ENCODE measurements at places on chromosomes 13 and 19. TPM values are rescaled to one million over a fixed set of nuclear protein-coding genes. Genes with fewer than 3 reads are reported as not detected.
A peak's percentile ranks its signal among the peaks of the same experiment; 100 is the strongest.

GRCh38 chr13:103277959-103278694 is 211.9 kb upstream of the SLC10A2 start:
- no peaks in the 10 kb centered on the region for H3K36me3 ChIP-seq
- H3K4me1 ChIP-seq: no peaks in the 10 kb centered on the region
- no peak for DNase-seq
- H3K27me3 ChIP-seq: no peaks in the 10 kb centered on the region
- no peak overlapping the region for H3K4me3 ChIP-seq
- no peak overlapping the region for H3K27ac ChIP-seq

- peak overlapping the region; percentile 87 for H3K4me3 ChIP-seq
- no peak for DNase-seq
- peaks cover 6% of the 10 kb centered on the region for H3K4me1 ChIP-seq
- H3K36me3 ChIP-seq: peaks cover 10% of the 10 kb centered on the region
- no peaks in the 10 kb centered on the region for H3K27me3 ChIP-seq
These were observed 919 bp downstream of the GTF3A start for GRCh38 chr13:27425158-27425917.

- H3K36me3 ChIP-seq: no peaks in the 10 kb centered on the region
- no peak overlapping the region for H3K4me3 ChIP-seq
- DNase-seq: no peak
- no peak overlapping the region for H3K27ac ChIP-seq
- H3K4me1 ChIP-seq: no peaks in the 10 kb centered on the region
- no peaks in the 10 kb centered on the region for H3K27me3 ChIP-seq
These were observed 18.2 kb downstream of the COMP start for GRCh38 chr19:18772620-18773587.

DNA sequence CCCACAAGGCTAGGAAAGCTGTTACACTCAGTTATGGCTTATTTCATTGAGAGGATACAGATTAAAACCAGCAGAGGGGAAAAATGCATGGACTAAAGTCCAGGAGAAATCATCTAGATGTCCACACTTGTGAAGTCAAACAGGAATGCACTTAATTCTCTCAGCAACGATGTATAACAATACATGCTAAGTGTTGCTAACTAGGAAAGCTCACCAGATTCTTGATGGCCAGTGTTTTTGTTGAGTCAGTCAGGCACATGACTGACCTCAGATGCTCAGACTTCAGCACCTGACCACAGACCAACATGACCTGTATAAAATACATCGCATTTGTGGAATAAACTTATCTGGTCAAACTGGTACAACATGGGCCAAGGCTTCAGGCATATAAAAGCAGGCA is 470.2 kb upstream of the PRR20A start:
- DNase-seq: no peak
- no peaks in the 10 kb centered on the region for H3K27me3 ChIP-seq
- H3K4me3 ChIP-seq: no peak overlapping the region
- no peaks in the 10 kb centered on the region for H3K36me3 ChIP-seq

The PSG3 gene
- not detected for polyA plus RNA-seq

The TNFSF13B gene
- 0.55 TPM for polyA plus RNA-seq

- no peak overlapping the region for H3K27ac ChIP-seq
- no peak for DNase-seq
- no peak overlapping the region for H3K4me3 ChIP-seq
- H3K36me3 ChIP-seq: peaks cover 28% of the 10 kb centered on the region
- no peaks in the 10 kb centered on the region for H3K27me3 ChIP-seq
- H3K4me1 ChIP-seq: no peaks in the 10 kb centered on the region
These were observed 10.1 kb downstream of the DNMT1 start for GRCh38 chr19:10184636-10185035.

DNA sequence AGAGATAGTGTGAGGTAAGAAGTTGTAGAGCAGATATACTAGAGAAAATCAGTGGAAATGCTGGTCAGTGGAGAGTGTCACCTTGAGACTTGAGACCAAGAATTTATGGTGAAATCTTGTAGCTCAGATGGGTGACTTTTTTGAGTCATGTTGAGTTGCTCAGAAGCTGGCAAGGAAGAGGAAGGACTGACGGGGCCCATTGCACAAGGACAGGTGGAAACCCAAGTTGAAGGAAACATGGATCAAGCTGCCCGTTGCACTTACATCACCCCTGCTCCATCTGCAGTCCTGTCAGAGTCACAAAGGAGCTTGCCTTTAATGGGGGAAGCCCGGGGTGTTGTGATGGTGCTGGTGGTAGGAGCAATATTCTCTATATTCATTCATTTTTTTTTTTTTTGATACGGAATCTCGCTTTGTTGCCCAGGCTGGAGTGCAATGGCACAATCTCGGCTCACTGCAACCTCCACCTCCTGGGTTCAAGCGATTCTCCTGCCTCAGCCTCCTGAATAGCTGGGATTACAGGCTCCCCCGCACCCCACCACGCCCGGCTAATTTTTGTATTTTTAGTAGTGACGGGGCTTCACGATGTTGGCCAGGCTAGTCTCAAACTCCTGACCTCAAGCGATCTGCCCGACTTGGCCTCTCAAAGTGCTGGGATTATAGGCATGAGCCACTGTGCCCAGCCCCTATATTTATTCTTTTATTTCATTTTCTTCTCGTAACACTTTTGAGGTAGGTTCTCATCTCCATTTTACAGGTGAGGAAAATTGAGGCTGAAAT is 27.4 kb downstream of the UBAC2 start:
- H3K4me3 ChIP-seq: no peak overlapping the region
- no peak overlapping the region for H3K27ac ChIP-seq
- no peak for DNase-seq
- H3K36me3 ChIP-seq: peaks cover 3% of the 10 kb centered on the region

DNA sequence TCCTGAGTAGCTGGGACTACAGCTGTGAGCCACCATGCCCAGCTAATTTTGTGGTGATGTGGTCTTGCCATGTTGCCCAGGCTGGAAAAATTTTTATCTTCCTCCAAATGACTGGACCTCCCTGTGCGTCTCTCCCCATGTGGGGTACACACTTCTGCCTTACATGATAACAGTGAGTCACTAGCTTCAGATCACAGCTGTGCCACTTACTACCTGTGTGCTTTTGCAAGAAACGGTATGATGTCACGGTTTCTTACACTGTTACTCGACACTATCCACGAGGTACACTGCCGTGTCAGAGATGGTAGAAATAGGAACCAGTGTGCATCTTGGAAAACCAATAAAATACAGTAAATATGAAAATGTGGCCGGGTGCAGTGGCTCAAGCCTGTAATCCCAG is 17.5 kb upstream of the ZNF414 start:
- H3K4me3 ChIP-seq: no peak overlapping the region
- H3K27ac ChIP-seq: no peak overlapping the region
- no peaks in the 10 kb centered on the region for H3K36me3 ChIP-seq
- DNase-seq: no peak
- no peaks in the 10 kb centered on the region for H3K27me3 ChIP-seq
- H3K4me1 ChIP-seq: no peaks in the 10 kb centered on the region

Measured in heart left ventricle (tissue), 16 donors.